ENCODE measurements at places on chromosomes 6 and 20.

GRCh38 chr20:62711703-62712101 lies 3.1 kb downstream of the NTSR1 start:
- no peak for DNase-seq

GRCh38 chr6:151900256-151900655 lies 92.8 kb downstream of the ESR1 start:
- no peak for DNase-seq

GRCh38 chr6:113819169-113819830 lies 37.8 kb upstream of the MARCKS start:
- no peak for DNase-seq

- DNase-seq = no peak
Observed at GRCh38 chr20:47854687-47855212, 69.5 kb upstream of the SULF2 start.

DNA sequence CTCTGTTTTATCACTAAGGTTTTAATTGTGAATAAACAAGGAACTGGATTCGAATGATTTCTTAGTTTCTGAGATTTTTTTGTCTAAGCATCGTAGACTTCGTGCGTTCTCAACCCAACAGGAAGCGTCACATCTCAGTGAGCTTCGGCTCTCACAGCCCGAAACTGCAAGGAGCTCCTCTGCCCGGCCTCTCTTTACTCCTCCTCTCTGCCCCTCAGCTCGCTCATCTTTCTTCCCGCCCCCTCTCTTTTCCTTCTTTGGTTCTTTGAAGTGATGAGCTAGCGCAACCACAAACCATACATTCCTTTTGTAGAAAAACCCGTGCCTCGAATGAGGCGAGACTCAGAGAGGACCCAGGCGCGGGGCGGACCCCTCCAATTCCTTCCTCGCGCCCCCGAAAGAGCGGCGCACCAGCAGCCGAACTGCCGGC lies 480 bp upstream of the NT5E start:
- no peak for DNase-seq

- no peak for DNase-seq
Observed at GRCh38 chr6:45416700-45417099, 39.0 kb upstream of the SUPT3H start.

- DNase-seq = no peak
Observed at GRCh38 chr6:42326248-42326647, 108.6 kb upstream of the MRPS10 start.

DNA sequence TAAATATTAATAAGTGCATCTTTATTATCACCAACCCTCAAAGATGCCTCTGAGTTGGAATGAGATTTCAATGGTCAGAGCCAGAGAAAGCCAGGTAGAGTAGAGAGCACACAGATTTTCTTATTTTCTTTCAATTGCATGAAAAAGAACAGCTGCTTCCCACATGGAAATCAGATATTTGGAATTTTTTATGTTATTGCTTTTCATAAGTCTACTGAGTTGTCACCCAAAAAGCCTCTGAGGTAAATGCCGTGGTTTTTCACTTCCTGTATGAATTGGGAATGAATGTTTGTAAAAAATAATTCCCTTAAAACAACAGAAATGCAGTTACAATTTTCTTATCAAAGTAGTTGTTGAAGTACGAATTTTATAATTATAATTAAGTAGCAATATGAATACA lies 563.1 kb downstream of the RFPL4B start:
- DNase-seq = peak; percentile 70

GRCh38 chr6:2982426-2983117 lies 11.2 kb upstream of the SERPINB6 start:
- DNase-seq = no peak

- no peak for DNase-seq
Observed at GRCh38 chr20:46035713-46036112, 6.7 kb downstream of the SLC12A5 start.

DNA sequence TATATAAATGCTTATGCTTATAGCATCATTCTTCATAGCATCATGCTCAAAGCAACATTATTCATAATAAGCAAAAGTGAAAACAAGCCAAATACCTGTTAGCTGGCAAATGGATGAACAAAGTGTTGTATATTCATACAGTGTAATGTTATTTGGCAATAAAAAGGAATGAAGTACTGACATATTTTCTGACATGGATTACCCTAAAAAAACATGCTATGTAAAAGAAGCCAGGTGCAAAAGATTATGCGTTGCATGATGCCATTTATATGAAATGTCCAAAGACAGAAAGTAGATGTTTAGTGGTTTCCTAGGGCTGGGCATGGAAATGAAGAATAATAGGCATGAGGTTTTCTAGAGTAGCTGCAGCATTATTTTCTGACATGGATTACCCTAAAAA lies 77.1 kb downstream of the GFRA4 start:
- DNase-seq = no peak

DNA sequence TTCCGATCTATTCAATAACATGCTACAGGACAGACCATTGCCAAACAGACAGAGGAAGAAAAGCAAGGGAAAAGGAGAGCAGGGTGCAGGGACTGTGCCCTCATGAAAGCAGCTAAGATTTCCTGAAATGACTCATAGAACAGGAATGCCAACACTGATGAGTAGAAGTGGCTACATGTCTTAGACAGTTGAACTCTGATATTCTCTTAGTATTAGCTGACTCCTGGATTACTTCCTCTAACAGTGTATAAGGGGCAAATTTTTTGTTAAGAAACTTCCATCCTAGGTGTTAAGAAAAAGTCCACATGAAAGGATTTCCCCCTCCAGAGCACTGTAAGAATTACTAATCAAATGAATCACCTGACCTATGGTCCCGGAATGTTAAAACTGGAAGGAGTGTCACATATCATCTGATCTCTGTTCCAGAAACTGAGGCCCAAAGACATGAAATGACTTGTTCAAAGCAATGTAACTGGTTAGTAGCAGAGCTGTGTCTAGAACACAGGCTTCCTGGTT lies 224.9 kb downstream of the IBTK start:
- DNase-seq = peak; percentile 59

DNA sequence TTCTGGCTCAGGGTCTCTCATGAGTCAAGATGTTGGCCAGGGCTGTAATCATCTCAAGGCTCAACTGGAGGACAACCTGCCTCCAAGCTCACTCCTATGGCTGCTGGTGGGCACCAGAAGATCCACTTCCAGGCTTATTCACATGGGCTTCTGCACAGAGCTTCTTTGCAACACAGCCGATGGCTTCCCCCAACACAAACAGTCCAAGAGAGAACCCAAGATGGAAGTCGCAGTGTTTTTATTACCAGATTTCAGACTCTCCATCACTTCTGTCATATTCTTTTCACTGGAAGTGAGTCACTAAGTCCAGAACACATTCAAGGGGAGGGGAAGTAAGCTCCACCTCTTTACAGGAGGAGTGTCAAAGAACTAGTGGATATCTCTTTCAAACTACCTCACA lies 75.5 kb downstream of the CD164 start:
- no peak for DNase-seq

DNA sequence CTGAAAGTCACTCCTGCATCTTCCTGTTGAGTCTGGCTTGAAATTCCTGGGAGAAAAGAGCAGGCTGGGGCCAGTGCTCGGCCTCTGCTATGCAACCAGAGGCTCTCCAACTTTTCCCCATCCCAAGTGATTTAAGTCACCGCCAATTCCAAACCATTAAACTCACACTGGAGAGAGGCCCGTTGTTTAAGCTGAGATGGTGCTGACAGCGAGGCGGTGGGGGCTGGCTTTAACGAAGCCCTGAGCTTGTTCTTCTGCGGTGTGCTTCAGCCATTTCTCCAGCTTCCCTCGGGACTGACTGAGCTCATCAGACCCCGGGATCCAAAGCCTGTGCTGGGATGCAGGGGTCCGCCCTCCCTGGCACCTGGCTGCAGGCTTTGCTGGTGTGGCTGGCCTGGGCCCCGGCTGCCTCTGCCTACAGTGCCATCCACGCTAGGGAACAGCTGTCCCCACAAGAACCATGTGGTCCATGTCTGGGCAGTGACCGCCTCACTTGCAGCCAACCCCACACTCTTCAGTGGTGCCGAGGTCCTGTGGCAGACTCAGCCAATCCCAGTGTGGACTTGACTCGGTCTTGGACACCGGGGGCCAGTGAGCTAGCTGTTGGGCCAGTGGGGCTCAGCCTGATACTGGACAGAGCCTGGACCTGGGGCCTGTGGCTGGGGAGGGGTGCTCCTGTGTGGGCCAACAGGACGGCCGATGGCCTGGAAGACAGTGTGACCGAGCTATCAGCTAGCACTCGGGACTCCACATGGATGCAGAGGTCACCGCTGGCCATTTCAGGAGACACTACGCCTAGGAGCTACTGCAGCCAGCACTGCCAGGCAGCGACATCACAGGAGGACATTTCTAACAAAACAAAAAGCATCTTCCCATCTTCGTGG lies 21.2 kb downstream of the RAMACL start:
- DNase-seq = peak; percentile 31

GRCh38 chr6:85394853-85395538 lies 54.9 kb upstream of the NT5E start:
- DNase-seq = no peak

- DNase-seq = no peak
Observed at GRCh38 chr20:41001497-41001896, 27.1 kb upstream of the TOP1 start.

DNA sequence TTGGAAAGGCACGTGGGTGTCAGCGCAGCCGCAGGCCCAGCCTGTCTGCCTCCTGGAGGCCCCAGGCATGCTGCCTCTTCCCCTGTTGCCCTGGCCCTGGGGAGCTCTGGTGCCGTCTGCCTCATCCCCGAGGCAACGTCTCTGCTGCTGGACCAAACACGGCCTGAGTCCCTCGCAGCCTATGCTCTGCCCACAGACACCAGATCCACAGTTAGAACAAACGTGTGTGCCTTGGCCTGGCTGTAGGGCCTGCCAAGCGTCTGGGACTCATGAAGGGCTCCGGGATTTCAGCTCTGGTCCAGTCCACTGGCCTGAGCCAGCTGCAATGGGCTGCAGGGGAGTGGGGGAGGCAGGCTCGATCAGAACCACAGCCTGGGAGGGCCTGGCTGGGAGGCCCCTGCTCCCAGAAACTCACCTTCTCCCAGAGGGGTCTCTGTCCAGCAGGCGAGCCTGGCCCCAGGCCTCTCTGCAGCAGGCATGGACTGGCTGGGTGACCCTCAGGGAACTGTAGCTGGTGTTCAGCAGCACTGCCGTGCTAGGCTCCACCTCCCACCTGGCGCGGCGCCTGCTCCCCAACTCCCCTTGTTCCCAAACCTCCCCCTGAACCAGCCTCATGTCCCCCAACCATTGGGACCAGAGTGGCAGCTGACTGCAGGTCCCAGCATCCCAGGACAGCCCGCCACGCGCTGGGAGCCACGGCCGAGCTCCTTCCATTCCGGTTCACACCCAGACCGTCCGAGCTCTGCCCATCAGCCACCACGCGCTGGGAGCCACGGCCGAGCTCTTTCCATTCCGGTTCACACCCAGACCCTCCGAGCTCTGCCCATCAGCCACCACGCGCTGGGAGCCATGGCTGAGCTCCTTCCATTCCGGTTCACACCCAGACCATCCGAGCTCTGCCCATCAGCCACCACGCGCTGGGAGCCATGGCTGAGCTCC lies 197.0 kb downstream of the DLL1 start:
- no peak for DNase-seq

GRCh38 chr20:8330785-8331695 lies 199.0 kb downstream of the PLCB1 start:
- DNase-seq = no peak

DNA sequence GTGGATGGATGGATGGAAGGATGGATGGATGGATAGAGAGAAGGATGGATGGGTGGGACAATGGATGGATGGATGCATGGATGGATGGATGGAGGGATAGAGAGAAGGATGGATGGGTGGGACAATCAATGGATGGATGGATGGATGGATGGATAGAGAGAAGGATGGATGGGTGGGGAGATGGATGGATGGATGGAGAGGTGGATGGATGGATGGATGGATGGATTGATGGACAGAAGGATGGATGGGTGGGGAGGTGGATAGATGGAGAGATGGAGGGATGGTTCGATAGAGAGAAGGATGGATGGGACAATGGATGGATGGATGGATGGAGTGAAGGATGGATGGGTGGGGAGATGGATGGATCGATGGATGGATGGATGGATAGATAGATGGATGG lies 6.4 kb downstream of the EEF1A2 start:
- no peak for DNase-seq

GRCh38 chr6:3276174-3277167 lies 17.7 kb downstream of the PSMG4 start:
- DNase-seq = no peak

- no peak for DNase-seq
Observed at GRCh38 chr20:33915726-33916331, 77.9 kb upstream of the RALY start.

GRCh38 chr20:19993958-19994669 lies 23.0 kb upstream of the NAA20 start:
- DNase-seq = no peak

GRCh38 chr6:41157323-41157722 lies 3.2 kb upstream of the TREML1 start:
- no peak for DNase-seq

GRCh38 chr20:15772826-15773225 lies 800.4 kb downstream of the KIF16B start:
- no peak for DNase-seq

GRCh38 chr6:101089640-101090039 lies 208.5 kb upstream of the ASCC3 start:
- no peak for DNase-seq

- DNase-seq = no peak
Observed at GRCh38 chr6:108588586-108588985, 27.9 kb downstream of the FOXO3 start.

DNA sequence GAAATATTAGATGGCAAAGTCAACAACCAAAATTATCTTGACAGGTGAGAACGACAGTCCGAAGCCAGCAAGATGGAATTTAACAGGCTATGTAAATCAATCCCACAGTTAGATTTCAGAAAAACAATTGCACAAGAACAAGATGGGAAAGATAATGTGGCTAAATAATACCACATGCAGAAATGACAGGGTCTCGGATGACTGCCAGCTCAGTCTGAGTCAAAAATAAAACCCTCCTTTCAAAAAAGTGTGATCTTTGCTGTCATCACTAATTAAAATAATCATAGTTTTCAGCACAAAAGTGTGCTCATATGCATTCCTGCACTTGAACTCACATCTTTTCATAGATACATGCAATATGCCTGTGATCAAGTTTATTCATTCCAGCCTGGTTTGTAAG lies 25.9 kb downstream of the FOXQ1 start:
- DNase-seq = peak; percentile 77

GRCh38 chr6:110095101-110095500 lies 84.4 kb downstream of the WASF1 start:
- no peak for DNase-seq

- no peak for DNase-seq
Observed at GRCh38 chr20:48923149-48923718, 1.7 kb downstream of the ARFGEF2 start.

- no peak for DNase-seq
Observed at GRCh38 chr6:148027201-148027600, 315.4 kb upstream of the SASH1 start.

- peak; percentile 36 for DNase-seq
Observed at GRCh38 chr20:61387204-61387953, 135.3 kb downstream of the CDH4 start.

Data from fibroblast of skin of left quadriceps (primary cell).